Cardiac fibroblast (primary cell): ENCODE measurements at places on chromosomes 13 and 19.
A peak's percentile ranks its signal among the peaks of the same experiment; 100 is the strongest.

GRCh38 chr13:109605846-109606245 lies 180.5 kb downstream of the IRS2 start:
- no peak for DNase-seq

DNA sequence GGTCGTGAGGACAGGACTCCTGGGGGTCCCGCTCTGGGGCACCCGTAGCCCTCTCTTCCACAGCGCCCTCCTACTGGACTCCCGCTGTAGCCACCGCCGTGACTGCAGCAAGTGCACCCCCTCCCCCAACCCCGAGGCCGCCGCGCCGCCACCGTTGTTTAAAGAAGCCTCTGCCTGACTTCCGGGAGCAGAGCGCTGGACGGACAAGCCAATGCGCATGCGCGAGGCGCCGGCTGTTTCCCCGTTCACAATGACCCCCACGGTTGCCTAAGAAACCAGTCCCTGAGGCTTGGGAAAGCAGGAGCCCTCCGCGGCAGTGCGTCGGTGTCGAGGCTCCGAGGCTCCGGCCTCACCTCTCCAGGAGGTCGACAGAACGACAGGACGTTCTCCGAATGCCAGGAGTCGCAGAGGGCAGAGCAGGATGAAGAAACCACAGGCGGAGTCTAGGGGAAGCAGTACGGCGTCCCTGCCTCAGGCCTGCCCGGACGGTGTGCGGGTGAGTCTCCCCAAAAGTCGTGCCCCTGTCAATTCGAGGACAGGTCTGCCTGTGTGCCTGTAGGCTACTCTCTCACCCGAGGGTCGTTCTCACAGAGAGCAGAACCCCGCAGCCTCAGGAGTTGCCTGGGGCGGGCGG lies 70.5 kb upstream of the ZNF420 start:
- peak; percentile 33 for DNase-seq

GRCh38 chr19:5078666-5079065 lies 109.8 kb downstream of the KDM4B start:
- no peak for DNase-seq

- DNase-seq: no peak
These were observed 14.5 kb downstream of the STARD13 start for GRCh38 chr13:33270895-33271538.

GRCh38 chr19:55927991-55928390 lies 4.1 kb downstream of the NLRP13 start:
- DNase-seq: no peak

GRCh38 chr19:35534803-35535480 lies 1.7 kb downstream of the GAPDHS start:
- no peak for DNase-seq

DNA sequence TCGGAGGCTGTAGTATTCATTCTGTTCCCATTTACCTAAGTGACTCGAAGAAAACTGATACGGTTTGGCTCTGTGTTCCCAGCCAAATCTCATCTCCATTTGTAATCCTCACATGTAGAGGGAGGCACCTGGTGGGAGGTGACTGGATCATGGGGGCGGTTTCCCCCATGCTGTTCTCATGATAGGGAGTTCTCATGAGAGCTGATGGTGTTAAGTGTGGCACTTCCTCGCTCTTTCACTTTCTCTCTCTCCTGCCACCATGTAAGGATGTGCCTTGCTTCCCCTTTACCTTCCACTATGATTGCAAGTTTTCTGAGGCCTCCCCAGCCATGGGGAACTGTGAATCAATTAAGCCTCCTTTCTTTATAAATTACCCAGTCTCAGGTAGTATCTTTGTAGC lies 23.5 kb downstream of the SLAIN1 start:
- DNase-seq: no peak

GRCh38 chr13:45051315-45051714 lies 62.0 kb downstream of the GPALPP1 start:
- DNase-seq: no peak

- DNase-seq: no peak
These were observed 5.6 kb downstream of the SNRPA start for GRCh38 chr19:40756502-40757110.

DNA sequence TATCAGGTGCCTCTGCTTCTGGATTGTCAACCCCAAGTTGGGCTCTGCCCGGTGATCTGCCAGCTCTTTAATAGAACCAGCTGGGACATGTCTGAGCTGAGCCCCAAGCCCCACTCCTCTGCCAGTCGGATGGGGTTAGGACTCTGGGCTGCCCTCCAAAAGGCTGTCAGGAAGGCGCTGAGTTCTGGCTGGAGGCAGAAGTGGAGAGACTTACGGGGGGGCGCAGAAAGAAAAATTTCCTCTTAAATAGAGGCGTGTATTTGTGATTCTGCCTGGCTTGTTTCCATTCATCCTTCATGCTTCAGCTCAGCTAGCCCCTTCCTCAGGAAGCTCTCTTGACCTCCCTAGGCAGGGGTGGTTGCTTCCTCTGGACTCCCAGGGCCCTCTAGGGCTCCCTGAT lies 985 bp upstream of the KCNK6 start:
- DNase-seq: peak; percentile 75

DNA sequence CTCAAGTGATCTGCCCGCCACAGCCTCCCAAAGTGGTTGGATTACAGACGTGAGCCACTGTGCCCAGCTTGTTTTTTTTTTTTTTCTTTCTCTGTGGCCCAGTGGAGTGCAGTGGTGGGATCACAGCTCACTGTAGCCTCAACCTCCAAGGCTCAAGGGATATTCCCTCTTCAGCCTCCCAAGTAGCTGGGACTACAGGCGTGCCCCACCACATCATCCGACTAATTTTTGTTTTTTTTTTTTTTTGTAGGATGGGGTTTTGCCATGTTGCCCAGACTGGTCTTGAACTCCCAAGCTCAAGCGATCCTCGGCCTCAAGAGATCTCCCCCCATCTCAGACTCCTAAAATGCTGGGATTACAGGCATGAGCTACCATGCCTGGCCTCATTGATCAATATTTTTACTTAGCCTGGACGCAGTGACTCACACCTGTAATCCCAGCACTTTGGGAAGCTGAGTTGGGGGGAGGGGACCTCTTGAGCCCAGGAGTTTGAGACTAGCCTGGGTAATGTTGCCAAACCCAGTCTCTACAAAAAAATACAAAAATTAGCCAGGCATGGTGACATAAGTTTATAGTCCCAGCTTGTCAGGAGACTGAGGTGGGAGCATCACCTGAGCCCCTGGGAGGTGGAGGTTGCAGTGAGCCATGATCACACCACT lies 1.7 kb downstream of the SAE1 start:
- no peak for DNase-seq

- no peak for DNase-seq
These were observed 173.9 kb upstream of the UBL3 start for GRCh38 chr13:30024125-30024865.

DNA sequence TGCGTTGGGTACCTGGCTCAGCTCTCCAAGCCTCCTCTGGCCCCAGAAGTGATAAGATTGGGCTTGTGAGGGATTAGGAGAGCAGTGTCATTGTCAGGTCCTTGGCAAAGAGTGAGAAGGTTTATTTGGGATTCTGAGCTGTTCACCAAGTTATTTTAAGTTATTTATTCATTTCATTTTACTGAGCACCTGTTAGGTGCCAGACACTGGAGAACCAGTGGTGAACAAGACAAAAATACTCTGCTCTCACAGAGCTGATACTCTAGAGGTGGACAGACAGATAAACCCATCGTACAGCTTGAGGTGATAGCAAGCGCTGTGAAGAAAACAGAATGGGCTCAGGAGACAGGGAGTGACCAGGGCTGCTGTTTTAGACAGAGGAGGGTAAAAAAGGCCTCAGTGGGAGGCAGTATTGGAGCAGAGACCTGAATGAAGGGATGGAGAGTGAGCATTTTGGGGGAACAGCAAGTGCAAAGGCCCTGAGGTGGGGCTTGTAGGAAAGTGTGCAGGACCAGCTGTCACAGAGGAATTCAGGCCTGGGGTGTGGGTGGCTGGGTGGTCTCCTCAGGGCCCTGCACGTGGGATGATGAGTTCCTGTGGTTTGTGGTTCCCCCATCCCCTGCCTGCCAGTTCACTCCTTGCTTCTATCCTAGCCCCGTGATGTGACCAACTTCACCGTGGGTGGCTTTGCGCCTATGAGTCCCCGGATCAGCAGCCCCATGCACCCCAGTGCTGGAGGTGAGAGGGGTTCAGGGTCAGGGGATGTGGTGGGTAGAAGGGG lies 8.7 kb upstream of the TIMM50 start:
- no peak for DNase-seq

DNA sequence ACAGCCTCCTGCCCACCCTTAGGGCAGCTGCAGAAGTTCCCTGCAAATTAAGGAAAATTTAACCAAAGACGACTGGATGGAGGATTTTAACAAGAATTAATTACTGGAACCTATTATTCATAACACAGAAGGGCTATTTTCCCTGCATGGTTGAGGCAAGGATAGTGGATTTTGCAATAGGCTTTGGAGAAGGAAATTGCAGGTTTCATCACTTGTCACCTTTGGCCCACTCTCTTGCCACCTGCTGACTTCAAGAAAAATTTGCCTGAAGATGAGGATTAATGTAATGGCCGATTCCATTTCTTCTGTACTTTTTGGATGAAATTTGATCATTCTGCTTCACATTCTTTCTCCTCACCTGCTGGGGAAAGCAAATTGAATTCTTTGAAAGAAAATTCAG lies 261.7 kb downstream of the FGF9 start:
- DNase-seq: no peak

DNA sequence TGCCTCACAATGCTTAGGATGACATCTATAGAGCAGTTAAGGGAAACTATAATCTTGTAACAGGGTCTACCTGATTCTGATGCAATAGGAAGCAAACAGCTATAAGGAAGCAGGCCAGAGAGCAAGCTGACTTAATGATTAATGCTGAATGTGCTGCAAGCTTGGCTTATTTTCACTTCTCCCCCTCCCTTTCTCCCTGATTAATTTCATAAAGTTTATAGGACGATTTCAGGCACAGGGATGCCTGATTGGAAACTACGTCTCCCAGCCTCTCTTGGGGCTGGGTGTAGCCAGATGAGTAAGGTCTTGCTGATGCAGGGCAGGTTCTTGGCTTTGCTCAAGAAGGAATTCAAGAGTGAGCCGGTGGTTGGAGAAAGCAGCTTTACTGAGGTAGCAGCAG lies 82.8 kb upstream of the MRI1 start:
- peak; percentile 64 for DNase-seq

DNA sequence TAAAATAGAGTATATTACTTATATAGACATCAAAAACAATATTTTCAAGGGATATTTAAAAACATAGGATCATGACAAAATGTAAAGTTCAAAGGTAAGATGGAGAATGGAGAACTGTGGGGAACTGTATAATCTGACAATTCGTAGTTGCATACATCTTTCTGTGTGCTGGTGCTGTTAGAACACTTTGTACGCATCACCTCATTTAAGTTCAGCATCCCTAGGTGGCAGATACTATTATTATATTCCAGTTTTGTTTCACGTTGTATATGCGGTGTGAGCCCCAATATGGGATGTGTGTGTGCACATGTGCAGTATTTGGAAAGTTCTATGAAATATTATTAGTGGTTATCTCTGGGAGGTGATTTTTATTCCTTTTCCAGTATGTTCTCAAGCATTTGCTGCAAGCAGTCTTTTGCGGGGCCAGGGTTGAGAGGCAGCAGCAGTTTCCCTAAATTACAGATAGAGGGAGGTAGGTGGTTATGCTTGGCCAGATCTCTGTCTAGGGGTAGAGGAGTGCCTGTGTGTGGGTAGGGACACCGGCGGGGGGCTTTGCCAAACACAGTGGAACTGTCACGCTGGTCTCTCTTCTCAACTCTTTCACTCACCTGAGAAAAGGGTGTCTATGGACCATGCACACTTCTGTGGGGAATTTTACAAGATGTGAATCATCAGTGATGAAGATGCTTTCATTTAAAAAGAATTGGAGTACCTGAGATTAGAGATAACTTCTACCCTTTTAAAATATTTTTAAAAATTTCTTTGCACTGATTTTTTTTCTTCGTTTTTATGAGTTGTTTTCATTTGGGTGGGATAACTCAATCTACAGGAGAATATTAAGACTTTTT lies 55.6 kb upstream of the ALOX5AP start:
- peak; percentile 60 for DNase-seq

GRCh38 chr19:8148410-8149260 lies 757 bp downstream of the FBN3 start:
- DNase-seq: no peak

DNA sequence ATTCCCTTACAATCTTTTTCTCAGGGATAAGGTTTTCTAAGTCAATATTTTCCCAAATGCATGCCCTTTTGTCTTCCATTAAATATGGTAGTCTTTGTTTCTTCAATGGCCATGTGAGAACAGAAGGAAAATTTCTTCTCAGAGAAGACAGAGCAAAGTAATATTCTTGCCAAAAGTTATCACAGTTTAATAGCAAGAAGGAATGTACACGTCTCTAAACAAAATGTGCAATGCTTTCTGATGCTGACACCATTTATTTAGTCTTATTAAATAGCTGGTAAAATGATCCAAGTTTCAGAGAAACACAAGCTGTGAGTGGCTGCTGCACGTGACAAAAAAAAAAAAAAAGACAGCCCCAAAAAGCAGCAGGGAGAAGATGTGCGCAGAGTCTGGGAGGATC lies 542.5 kb downstream of the GPC6 start:
- DNase-seq: peak; percentile 64

GRCh38 chr19:13120817-13121216 lies 2.8 kb downstream of the NACC1 start:
- peak; percentile 71 for DNase-seq
